Mammary epithelial cell (primary cell): ENCODE measurements at places on chromosomes 16 and 17. TPM values are rescaled to one million over a fixed set of nuclear protein-coding genes. Genes with fewer than 3 reads are reported as not detected.

DNA sequence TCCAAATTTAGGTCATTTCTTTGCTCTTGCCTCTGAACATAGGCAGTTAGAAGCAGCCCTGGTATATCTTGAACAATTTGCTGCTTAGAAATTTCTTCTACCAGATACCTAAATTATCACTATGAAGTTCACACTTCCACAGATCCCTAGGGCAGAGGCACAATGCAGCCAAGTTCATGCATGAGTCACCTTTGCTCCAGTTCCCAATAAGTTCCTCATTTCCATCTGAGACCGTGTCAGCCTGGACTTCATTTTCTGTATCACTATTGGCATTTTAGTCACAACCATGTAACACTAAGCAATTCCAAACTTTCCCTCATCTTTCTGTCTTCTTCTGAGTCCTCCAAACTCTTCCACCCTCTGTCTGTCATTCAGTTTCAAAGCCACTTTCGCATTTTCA lies 45.0 kb downstream of the KCNJ16 start:
- no peak for DNase-seq

CDH1 gene
- total RNA-seq, result 355 TPM

ENGASE gene
- total RNA-seq, result 24.2 and 27.7 TPM in 2 replicates

DNA sequence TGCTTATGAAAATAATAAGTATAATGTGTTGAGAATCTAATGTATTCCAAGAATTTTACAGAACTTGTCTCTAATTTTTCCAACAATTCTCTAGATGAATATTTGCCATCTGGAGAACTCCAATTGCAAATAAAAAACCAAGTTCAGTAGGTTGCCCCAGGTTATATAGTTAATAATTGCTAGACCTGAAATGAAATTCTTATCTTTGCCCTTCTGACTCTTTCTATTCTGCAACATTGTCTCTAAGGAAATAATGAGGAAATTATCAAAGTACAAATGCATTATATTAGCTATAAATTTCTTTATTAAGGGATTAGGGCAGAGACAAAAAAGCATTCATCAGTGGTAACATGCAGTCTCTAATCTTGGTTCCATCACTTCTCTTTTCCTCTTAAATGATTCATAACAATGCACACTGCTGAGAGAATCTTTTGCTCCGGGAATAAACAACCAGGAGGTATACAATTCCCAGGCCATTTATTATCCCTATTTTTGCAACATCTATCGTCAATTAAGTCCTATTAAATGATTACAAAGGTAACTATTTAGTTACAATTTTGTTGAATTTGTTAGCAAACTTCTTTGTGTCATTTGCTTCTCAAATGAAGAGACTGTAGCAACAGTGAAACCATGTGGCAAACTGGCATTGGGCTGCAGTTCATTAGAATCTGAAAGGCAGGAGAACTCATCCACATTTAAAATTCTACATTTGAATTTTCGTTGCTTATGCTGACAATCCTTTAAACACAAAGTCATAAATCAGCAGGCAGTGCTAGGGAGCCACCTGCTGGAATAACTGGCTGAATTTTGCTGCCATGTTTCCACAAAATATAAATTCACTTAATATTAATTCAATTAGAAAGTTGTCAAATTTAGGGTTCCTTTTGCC lies 349.6 kb downstream of the KIF2B start:
- peak; percentile 44 for DNase-seq

DNA sequence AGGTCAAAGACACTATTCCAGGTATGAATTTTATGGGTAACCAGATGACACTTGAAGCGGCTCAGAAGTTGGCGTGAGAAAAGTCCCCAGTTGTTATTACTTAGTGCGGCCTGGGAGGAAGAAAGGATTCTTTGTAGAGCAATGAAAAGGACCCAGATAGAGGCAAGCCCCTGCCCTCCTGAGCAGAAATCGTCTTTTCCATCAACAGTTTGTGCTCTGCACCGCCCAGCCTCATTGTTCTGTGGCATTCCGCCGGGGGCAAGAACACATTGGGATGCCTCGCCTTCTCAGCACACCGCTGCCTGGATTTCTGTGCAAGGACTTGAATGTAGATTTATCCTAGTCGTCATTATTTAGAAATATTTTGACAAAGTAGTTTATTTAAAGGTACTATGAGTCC lies 32.7 kb upstream of the CRHR1 start:
- no peak for DNase-seq

TPSB2 gene
- total RNA-seq, result not detected

DNA sequence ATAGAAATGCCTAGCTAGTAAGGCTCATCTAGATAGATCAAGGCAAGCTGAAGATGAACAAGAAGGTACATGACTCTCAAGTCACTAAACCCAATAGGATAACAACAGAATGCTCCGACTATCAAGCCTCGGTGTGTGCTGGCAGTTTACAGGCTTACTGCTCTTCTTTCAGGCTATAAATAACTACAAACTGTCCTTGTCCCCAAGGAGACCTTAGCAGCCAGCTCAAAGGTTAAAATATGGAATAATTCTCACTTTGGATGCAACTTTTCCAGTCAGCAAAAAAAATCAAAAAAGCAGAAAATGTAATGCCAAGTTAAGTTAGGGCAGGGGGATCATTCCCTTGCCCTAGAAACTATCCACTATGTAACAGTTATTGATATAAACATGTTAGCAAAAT lies 44.6 kb downstream of the SPOP start:
- DNase-seq, result no peak
